Hepatic stellate cell (primary cell): ENCODE measurements at places on chromosomes 4 and X.

- DNase-seq: peak; percentile 41
These were observed 71.1 kb downstream of the NSG1 start for GRCh38 chr4:4457803-4458553.

GRCh38 chr4:181536811-181537434 lies 706.3 kb upstream of the TENM3 start:
- no peak for DNase-seq

DNA sequence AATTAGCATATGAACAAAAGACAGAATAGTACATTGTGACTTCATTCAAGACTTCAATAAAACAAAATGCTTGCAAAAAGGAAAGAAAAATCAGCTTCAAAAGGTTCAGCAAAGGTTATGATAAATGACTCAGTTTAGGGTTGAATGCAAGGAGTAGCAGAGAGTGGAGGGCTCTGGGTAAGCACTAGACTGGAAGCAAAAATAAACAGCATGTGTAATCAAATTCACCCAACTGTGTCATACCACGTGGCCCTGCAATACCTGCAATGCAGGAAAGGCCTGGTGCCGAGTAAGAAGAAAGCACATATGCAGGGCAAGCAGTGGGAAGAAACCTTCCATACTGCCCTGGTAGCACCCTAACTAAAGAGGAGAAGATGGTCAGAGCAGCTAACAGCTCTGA lies 88.7 kb downstream of the ATP11C start:
- no peak for DNase-seq

- DNase-seq: no peak
These were observed 30.9 kb downstream of the RAI2 start for GRCh38 chrX:17830211-17830610.

DNA sequence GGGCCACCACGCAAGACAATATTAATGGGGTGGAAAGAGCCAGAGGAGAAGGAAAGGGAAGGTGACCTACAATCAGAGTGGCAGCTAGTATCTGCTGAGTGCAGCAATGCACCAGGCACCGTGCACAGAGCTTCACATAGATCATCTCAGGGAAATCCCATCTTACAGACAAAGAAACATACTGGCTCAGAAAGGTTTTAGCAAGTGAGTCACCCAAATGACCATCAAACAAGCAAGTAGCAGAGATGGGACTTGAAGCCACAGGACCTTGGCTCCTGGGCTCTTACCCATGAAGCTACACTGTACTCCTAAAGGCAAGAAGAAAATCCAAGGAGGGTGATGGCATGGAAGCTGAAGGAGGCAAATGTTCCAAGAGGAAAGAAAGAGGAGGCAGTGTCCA lies 6.8 kb downstream of the ANXA5 start:
- DNase-seq: no peak

- no peak for DNase-seq
These were observed 101.4 kb downstream of the AWAT2 start for GRCh38 chrX:69948276-69948797.

DNA sequence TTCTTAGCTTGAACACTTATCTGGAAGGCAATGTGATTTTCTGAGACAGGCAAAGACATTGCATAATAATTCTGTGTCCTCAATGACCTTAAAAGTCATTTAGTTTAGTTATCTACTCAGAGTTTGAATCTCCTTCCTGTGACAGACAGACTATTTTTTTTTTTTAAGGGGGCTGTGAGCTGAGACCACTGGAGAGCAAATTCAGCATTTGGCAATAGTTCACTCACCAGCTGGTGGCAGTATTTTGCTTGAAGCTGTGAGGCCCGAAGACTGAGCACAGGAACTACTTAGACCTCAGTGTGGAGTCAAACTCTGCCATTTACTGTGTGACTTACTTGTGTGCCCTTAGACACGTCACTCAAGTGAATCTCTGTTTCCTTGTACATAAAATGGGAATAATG lies 22.9 kb upstream of the CPE start:
- DNase-seq: peak; percentile 4
